ENCODE measurements at places on chromosomes 1 and 21.

- DNase-seq, result no peak
Observed at GRCh38 chr1:63793741-63794240, 20.0 kb downstream of the ROR1 start.

DNA sequence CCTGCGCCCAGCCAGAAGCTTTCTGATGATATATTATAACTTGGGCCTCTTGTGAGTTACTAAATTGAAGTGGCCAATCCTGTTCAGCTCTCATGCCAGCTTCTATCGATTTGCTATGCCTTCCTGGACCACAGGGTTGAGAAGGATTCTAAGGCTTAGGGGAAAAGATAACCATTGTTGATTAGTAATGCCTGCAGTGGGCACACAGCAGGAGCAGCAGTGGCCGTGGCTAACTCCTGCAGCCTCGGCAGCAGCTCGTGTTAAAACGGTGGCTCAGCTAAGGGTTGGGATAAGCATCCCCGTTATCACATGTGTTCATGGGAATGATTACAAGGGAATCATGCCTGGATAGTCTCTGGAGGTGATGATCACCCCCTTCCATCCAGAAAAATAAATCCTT is 20.5 kb upstream of the KCNE2 start:
- no peak for DNase-seq

DNA sequence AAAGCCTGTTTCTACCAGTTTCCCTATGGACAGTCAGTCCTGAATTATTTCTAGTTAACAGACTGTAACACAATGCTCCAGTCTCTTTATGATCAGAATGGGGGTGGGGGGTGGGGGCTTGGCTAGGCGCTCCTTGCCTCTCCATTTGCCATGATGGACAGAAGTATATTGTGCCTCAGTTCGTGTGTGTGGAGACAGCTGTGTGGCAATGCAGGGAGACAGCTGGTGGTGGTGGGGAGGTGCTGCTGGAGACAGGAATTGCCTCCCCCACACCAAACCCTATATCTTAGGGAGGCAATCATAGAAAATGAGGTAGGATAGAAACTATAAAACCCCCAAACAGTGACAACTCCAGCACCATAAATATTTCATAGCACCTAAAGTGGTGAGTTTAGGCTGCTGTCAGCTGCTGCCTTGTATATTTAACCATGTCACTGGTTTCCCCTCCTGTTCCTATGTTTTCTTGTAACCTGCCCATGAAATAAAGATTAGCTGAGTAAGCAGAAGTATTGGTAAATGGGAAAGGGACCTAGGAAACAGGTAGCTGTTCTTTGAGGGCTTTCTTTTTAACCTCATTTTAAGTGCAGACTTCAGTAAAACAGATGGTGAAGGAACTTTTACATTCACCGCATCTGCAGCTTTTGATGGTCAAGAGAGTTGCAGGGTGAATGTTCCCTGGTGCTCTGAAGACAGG is 3.4 kb downstream of the PLXNA2 start:
- no peak for DNase-seq

- no peak for DNase-seq
Observed at GRCh38 chr1:202689082-202689481, 21.2 kb downstream of the SYT2 start.

DNA sequence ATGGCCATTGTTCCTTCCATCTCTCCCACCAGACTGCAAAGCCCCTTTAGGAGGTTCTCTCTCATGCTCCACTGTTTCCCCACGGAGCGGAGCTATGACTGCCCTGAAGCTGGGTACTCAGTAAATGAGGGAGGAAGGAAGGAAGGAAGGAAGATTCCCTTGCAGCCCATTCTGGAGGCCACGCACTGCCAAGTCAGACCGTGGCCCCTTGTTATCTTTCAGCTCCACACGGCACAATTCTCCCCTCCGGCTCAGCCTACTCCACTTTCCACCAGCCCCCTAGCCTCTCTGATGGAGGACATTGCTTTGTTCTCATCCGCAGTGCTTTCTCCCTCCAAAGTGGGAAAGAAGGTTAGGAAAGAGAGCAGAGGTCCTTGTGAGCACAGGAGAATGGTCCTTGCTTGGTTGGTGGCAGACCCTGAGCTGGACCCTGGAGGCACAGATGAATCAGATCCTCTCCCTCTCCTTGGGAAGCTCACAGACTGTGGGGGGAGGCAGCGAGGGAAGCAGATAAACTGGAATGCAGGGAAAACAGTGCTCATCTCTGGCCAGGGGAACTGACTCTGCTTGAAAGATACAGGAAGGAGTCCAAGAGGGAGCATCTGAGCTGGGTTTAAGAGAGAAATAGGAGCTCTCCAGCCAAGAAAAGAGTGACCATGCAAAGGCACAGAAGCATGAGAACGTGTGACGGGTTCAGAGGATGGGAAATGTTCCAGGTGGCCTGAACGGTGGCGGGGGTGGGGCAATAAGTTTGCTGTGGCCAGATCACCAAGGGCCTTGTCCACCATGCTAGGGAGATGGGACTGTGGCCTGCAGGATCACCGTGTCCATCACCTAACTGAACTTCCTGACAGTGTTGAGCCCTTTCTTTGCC is 52.6 kb downstream of the GLIS1 start:
- no peak for DNase-seq

DNA sequence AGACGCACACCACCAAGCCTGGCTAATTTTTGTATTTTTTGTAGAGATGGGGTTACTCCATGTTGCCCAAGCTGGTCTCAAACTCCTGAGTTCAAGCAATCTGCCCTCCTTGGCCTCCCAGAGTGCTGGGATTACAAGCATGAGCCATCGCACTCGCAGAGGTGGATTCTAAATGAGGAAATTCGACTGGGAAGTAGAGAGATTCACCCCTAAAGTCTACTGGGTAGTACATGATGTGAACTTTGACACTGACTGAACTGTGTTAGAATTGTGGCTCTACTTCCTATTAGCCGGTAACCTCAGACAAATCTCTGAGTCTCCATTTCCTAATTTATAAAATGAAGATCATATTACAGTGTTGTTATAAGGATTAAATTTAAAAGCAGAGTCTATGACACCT is 276.0 kb upstream of the NR5A2 start:
- DNase-seq, result no peak

DNA sequence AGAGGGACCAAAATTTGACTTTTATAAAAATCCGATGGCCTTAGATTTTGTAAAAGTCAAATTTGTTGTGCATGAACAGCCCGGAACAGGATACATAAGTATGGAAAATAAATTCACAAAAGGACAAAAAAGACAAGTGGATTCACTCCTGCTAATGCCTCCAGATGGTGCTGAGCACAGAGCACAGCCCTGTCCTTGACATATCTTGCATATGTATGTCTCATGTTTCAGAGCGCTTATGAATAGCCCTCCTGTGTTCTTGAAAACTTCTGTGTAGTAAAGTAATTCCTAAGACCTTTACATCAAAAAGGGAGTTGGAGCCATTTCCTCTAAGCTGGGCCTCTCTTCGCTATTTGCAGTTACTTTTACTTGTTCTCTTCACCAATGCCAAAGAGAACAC is 110.7 kb upstream of the RAB3GAP2 start:
- DNase-seq, result no peak

- DNase-seq, result no peak
Observed at GRCh38 chr21:35743571-35743970, 316.8 kb downstream of the SETD4 start.

DNA sequence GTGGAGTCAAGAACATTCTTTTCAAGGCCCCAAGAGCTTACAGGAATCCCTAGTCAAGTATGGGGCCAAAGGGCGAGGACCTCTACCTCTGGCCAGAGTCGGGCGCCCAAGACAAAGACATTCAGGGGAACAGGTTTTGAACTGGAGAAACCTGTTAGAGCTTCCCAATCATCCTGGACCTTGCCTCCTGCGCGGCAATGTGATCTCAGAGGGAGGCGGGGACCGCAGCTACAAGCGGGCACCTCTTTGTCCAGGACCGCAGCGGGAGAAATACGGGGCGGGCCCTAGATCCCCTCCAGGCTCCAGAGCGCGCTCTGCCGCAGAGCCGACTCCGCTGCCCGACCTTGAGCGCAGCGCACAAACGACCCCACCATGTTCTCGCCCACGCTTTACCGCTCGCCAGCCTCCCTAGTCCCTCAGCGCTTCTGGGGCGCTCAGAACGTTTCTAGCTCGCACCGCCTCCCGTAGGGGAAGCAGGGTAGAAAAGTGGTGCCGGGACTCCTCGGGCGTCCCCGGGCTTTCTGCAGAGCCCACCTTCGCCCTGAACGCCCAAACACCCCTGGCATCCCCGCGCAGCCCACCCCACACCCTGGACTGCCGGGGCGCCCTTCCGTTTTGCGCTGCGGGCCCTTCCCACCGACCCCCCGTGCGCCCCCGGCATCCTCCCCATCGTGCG is 28.1 kb downstream of the RABIF start:
- DNase-seq, result peak; percentile 93

- DNase-seq, result no peak
Observed at GRCh38 chr1:162323023-162323422, 53.6 kb downstream of the SPATA46 start.

GRCh38 chr1:76939050-76939816 is 72.0 kb downstream of the ST6GALNAC5 start:
- no peak for DNase-seq

All from right lobe of liver (tissue), 6 donors.